ENCODE measurements at places on chromosomes 2 and 18.

GRCh38 chr2:170779304-170779703 is 9.1 kb downstream of the ERICH2 start:
- H3K36me3 ChIP-seq = no peaks in the 10 kb centered on the region
- H3K4me1 ChIP-seq = no peaks in the 10 kb centered on the region
- DNase-seq = no peak
- H3K27ac ChIP-seq = no peak overlapping the region

GRCh38 chr18:14978962-14979535 is 231.1 kb downstream of the ANKRD30B start:
- no peak overlapping the region for H3K4me3 ChIP-seq
- no peaks in the 10 kb centered on the region for H3K4me1 ChIP-seq
- no peak for DNase-seq
- no peaks in the 10 kb centered on the region for H3K27me3 ChIP-seq
- H3K27ac ChIP-seq = no peak overlapping the region
- no peaks in the 10 kb centered on the region for H3K36me3 ChIP-seq

- no peak overlapping the region for H3K4me3 ChIP-seq
- no peak for DNase-seq
- no peaks in the 10 kb centered on the region for H3K36me3 ChIP-seq
- no peaks in the 10 kb centered on the region for H3K27me3 ChIP-seq
- no peaks in the 10 kb centered on the region for H3K4me1 ChIP-seq
Observed at GRCh38 chr2:132550946-132551345, 119.1 kb downstream of the LYPD1 start.

GRCh38 chr18:78672862-78673446 is 306.7 kb upstream of the SALL3 start:
- H3K36me3 ChIP-seq = no peaks in the 10 kb centered on the region
- no peak overlapping the region for H3K27ac ChIP-seq
- no peaks in the 10 kb centered on the region for H3K27me3 ChIP-seq
- DNase-seq = no peak
- no peaks in the 10 kb centered on the region for H3K4me1 ChIP-seq

DNA sequence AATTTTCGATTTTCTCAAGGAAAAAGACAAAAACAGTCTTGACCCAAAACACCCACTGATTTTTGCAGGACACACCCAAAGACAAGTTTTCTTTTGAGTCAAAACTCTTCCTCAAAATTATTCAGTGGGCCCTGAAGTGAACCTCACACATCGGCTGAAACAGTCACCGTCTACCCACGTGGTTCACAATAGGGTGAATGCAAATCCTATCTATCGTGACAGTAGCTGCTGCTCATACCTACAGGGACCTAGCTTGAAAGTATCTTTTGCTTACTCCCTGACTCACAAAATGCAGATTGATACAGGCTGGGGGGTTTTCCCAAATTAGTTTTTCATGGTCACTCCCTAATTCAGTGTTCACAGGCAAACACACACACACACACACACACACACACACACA is 10.7 kb upstream of the CD226 start:
- no peak for DNase-seq
- no peaks in the 10 kb centered on the region for H3K36me3 ChIP-seq
- no peak overlapping the region for H3K4me3 ChIP-seq
- H3K27ac ChIP-seq = peak overlapping the region; percentile 80

DNA sequence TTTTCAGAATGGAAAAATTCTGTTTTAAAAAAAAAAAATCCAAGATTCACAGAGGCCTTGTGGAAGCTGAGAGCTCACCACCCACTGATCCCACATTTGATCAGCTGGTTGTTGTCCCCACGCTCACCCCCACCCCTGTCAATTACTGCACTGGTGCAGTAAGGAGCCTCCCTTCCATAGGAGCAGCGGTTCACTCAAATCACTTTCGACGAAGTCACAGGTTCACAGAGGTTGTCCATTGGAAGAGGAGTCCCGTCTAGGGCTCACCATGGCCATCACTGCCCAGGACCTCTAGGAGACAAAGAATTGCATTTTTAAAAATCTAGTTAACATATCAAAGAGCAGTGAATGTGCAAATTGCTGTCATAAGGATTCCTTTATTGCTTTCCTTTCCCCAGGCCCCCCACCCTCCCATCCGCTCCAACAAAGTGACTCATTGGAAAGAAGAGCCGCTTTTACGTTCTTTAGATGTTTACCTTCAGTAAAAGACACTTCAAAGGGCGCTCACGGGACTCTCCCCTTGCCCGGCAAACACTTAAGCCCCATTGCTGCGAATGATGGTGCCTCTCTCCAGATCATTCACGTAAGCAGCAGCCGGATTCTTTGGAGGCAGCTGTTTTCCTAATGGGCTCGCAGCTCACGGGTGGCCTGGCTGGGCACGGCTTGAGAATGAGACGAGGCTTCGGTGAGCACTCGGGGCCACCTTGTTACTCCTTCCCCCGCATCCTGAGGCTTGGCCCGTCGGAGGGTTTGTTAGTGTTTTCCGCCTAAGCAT is 165.5 kb upstream of the SALL3 start:
- H3K4me1 ChIP-seq = no peaks in the 10 kb centered on the region

DNA sequence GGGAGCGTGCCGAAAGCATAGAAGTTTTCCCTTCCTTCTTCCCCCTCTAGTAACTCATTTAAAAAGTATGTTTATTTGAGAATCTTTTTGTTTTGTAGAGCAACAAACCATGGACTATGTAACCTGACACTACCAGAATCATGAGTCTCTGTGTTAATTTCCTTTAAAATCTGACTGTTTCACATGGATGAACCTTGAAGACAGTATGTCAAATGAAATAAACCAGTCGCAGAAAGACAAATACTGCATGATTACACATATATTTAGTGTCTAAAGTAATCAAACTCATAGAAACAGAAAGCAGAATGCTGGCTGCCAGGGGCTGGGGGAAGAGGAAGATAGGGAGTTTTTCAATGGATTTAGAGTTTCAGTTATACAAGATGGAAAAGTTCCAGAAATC is 32.3 kb downstream of the PTPN2 start:
- no peak for DNase-seq
- peaks cover 17% of the 10 kb centered on the region for H3K4me1 ChIP-seq
- H3K36me3 ChIP-seq = peaks cover 55% of the 10 kb centered on the region
- H3K27me3 ChIP-seq = no peaks in the 10 kb centered on the region

GRCh38 chr18:45849529-45849928 is 24.1 kb downstream of the SIGLEC15 start:
- H3K27me3 ChIP-seq = no peaks in the 10 kb centered on the region

- DNase-seq = no peak
- H3K4me1 ChIP-seq = no peaks in the 10 kb centered on the region
- H3K36me3 ChIP-seq = no peaks in the 10 kb centered on the region
- H3K27ac ChIP-seq = no peak overlapping the region
Observed at GRCh38 chr2:220219371-220219770, 591.9 kb downstream of the SLC4A3 start.

DNA sequence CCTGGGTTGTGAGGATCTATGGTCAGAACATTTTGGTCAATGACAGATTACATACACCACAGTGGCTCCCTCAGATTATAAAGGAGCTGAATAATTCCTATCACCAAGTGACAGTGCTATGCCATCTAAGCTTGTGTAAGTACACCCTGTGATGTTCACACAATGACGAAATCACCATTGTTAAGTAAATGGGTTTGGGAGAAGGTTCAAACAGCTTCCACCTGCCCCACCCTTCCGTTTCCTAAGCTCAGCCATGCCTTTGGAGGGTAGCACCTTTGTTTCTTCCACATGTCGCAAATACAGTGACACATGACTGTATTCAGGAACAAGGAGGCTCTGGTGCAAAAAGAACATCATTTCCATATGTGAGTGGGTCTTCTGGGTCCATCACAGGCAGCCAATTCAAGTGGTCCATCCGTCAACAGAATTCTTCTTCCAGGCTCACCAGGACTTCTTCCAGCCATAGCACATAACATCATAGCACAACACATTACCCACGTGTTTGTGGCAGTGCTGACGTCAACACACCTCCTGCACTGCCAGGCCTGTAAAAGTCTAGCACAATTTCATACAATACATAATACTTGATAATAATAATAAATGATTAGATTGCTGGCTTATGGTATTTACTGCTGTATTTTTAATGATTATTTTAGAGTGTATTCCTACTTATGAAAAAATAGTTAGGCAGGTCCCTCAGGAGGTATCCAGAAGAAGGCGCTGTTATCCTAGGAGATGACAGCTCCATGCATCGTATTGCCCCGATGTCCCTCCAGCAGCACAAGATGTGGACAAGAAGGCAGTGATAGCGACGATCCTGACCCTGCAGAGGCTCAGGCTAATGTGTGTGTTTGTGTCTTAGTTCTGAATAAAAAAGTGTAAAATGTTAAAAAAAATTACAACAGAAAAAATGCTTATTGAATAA is 264.8 kb downstream of the ANAPC1 start:
- no peaks in the 10 kb centered on the region for H3K4me1 ChIP-seq
- no peak for DNase-seq
- H3K27me3 ChIP-seq = peaks cover 2% of the 10 kb centered on the region
- no peaks in the 10 kb centered on the region for H3K36me3 ChIP-seq
- no peak overlapping the region for H3K4me3 ChIP-seq

- no peaks in the 10 kb centered on the region for H3K4me1 ChIP-seq
- no peak for DNase-seq
Observed at GRCh38 chr2:23622466-23622865, 237.5 kb downstream of the KLHL29 start.

DNA sequence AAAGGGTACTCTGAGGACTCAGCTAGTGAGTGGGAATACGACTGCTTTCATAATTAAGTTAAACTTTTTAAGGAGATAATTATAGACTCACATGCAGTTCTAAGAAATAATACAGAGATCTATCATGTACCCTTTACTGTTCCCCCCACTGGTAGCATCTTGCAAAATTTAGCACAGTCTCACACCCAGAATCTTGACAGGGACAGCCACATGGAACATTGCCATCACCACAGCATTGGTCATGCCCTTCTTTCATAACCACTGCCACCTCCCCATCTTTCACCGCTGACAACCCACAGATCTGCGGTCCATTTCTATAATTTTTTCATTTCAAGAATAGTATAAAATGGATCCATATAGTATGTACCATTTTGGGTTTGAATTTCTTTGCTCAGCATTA is 37.8 kb downstream of the ARHGEF4 start:
- H3K4me1 ChIP-seq = peaks cover 6% of the 10 kb centered on the region
- no peaks in the 10 kb centered on the region for H3K36me3 ChIP-seq
- no peak overlapping the region for H3K4me3 ChIP-seq
- H3K27me3 ChIP-seq = no peaks in the 10 kb centered on the region
- H3K27ac ChIP-seq = no peak overlapping the region

GRCh38 chr2:194822657-194823056 is 834.4 kb upstream of the SLC39A10 start:
- H3K27me3 ChIP-seq = no peaks in the 10 kb centered on the region
- no peak overlapping the region for H3K4me3 ChIP-seq
- no peak overlapping the region for H3K27ac ChIP-seq
- DNase-seq = no peak
- H3K4me1 ChIP-seq = no peaks in the 10 kb centered on the region

DNA sequence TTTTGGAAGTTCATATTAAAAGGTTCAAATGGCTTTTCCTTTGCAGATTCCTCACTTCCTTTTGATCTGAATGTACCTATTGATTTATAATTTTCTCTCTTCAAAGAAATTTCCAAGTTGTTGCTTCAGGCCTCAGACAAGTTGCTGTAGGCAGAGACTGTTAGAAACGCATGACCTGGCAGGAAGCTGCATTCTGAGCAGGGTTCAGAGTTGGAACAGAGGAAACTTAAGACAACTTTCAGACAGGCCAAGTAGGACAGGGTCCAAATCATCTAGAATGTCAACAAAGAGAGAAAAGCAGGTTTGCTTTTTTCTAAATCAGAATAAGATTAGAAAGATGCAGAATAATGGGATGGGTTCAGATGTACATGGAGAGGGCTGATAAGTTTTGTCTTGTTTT is 416.3 kb downstream of the LRP1B start:
- H3K4me3 ChIP-seq = no peak overlapping the region
- H3K27me3 ChIP-seq = no peaks in the 10 kb centered on the region

- H3K27me3 ChIP-seq = no peaks in the 10 kb centered on the region
- no peak for DNase-seq
- peaks cover 14% of the 10 kb centered on the region for H3K36me3 ChIP-seq
- peak overlapping the region; percentile 84 for H3K27ac ChIP-seq
Observed at GRCh38 chr2:9422321-9423099, 818 bp downstream of the ITGB1BP1 start.

DNA sequence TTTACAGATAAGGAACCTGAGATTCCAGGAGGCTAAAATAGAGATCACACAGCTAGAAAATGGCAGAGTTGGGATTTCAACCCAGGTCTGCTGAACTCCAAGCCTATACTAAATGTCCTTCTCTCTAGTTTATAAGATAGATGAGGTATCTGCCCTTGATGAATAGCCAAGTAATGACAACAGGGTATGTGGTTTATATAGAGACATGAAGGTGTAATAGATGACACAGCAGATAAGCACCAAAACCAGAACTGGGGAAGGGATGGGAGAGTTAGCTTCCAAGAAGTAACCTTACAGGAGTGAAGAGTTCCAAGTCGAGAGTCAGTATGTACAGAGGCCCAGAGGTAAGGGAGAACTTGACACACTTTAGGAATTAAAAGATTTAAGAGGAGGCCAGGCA is 104.7 kb upstream of the UBXN4 start:
- no peak overlapping the region for H3K4me3 ChIP-seq
- no peaks in the 10 kb centered on the region for H3K4me1 ChIP-seq
- DNase-seq = no peak
- no peaks in the 10 kb centered on the region for H3K27me3 ChIP-seq

- H3K4me1 ChIP-seq = no peaks in the 10 kb centered on the region
- H3K27me3 ChIP-seq = peaks cover 37% of the 10 kb centered on the region
- H3K4me3 ChIP-seq = no peak overlapping the region
- H3K27ac ChIP-seq = no peak overlapping the region
- no peak for DNase-seq
- H3K36me3 ChIP-seq = no peaks in the 10 kb centered on the region
Observed at GRCh38 chr2:70919672-70920366, 15.9 kb upstream of the ATP6V1B1 start.

- H3K36me3 ChIP-seq = no peaks in the 10 kb centered on the region
- no peak overlapping the region for H3K27ac ChIP-seq
- no peak for DNase-seq
- peaks cover 5% of the 10 kb centered on the region for H3K27me3 ChIP-seq
- no peak overlapping the region for H3K4me3 ChIP-seq
- no peaks in the 10 kb centered on the region for H3K4me1 ChIP-seq
Observed at GRCh38 chr2:47187069-47187468, 32.0 kb upstream of the STPG4 start.

GRCh38 chr2:200405599-200406298 is 99.3 kb downstream of the SPATS2L start:
- no peak overlapping the region for H3K27ac ChIP-seq
- no peak for DNase-seq
- peaks cover 2% of the 10 kb centered on the region for H3K27me3 ChIP-seq
- no peaks in the 10 kb centered on the region for H3K4me1 ChIP-seq

GRCh38 chr2:3038636-3039035 is 339.0 kb downstream of the EIPR1 start:
- no peak overlapping the region for H3K27ac ChIP-seq
- H3K27me3 ChIP-seq = peaks cover 2% of the 10 kb centered on the region
- no peak for DNase-seq

DNA sequence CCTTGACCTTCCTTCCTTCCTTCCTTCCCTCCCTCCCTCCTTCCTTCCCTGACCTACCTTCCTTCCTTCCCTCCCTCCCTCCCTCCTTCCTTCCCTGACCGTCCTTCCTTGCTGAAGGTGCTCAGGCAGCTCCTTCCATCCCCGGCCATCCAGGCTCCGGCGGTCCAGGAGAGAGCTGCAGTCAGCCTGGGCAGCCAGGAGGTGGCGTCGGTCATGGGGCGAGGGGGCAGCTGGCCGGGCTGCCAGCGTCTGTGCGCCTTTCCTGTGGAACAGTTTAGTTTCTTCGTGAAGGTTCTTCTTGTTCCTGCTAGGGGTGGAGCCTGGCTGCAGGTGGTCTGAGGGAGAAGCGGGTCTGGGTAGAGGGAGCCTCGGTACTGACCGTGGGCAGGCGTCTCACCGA is 15.7 kb downstream of the GPR35 start:
- no peaks in the 10 kb centered on the region for H3K4me1 ChIP-seq
- H3K36me3 ChIP-seq = no peaks in the 10 kb centered on the region
- H3K27ac ChIP-seq = no peak overlapping the region
- no peak for DNase-seq
- no peak overlapping the region for H3K4me3 ChIP-seq
